ENCODE measurements at places on chromosomes 7 and 10.

- no peak for DNase-seq
These were observed 66.2 kb downstream of the FAM241B start for GRCh38 chr10:69696073-69696731.

- DNase-seq, result no peak
These were observed 2.8 kb upstream of the RGS10 start for GRCh38 chr10:119545310-119545709.

GRCh38 chr7:51732116-51732515 lies 415.5 kb upstream of the COBL start:
- no peak for DNase-seq

GRCh38 chr10:128694168-128694850 lies 568.1 kb upstream of the MKI67 start:
- DNase-seq, result no peak

DNA sequence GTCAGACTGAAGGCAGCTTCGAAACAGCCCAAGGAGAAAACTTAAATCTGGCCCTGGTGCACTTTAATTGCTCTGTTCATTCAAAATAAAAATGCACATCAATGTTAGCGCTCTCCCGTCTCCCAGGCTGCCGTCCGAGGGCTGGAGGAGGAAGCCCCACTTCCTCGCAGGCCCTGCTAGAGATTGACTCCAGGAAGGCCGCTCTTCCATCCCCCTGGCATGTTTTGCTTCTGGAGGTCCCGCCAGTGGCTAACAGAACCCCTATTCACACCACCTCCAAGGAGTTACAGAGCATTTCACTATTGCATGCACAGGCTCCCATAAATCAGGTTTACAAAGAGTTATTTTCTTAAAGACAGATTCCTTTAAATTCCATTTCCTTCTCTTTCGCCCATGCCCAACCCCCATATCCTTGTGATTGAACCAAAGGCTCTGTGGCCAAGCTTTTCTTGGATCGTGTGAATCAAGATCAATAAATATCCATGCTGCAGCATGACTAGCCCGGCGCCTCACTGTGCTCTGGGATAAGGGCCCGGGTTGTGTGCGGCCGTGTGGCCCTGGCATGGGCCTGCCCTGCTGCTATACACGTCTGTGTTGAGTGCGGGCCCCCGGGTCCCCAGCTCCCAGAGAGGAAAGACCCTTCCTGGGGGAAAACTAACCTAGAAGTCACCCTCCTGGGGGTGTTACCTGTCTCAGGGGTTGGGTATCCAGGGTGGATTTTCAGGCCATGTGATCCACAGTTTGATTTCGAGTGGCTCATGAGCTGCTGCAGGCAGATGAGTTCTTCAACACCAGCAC lies 118.7 kb upstream of the GDF10 start:
- no peak for DNase-seq

DNA sequence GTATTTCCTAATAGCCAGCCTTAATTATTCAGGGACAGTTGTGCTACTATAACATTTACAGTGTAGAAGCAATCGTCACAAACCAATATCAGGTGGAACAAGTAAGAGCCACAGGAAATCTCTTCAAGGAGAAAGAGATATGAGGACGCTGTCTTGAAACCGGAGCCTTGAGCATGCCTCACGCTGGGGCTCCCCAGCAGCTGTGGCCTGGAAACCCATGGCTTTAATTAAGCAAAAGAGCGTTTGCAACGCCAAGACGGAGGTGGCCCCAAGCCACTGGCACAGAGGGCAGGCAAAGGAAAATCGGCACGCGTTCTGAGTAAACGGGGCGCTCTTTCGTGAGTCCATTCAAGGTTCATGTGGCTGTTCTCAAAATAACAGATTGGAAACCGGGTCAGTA lies 84.4 kb downstream of the C10orf90 start:
- DNase-seq, result no peak

- DNase-seq, result no peak
These were observed at the start of gene FFAR4 for GRCh38 chr10:93566435-93567276. Gene FFAR4 (plus strand): TSS chr10:93566665. CDS start chr10:93566721, 56 bp downstream.

GRCh38 chr7:47685151-47685550 lies 103.2 kb upstream of the TNS3 start:
- no peak for DNase-seq

GRCh38 chr7:112965506-112965905 lies 121.1 kb downstream of the GPR85 start:
- DNase-seq, result no peak

DNA sequence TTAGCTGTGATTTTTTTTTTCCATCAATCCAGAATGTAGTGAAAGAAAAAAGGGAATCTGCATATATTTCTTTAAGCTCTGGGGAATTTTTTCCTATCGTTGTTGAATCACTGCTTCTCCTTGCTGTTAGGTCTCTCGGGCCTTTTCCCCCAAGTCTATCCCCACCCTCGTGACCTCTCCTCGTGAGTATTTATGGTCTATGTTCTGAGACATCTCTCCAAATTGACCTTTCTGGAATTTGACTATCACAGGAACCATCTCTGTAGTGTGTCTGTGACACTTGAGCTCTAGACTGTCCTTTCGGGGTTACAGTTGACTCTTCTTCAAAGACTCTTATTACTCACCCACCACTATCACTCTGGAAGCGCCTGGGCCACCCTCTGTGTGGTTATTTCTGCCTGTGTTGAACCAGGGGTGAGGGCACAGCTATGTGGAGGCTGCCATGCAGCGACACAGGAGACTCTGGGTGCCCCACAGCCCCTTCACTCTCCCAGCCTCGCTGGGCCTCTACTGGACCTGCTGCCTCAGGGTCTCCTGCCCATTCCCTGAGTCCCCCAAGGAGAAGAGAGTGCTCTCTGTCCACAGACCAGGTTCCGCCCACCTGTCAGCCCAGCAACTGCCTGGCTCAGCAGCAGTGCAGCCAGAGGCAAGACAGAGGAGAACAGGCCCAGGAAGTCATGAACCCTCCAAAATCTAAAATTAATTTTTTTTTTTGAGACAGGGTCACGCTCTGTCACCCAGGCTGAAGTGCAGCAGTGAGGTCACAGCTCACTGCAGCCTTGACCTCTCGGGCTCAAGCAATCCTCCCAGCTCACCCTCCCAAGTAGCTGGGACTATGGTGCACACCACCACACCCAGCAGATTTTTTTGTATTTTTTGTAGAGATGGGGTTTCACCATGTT lies 45.7 kb upstream of the PTPRN2 start:
- DNase-seq, result no peak

GRCh38 chr10:42490368-42490767 lies 148.0 kb downstream of the ZNF33B start:
- DNase-seq, result no peak

DNA sequence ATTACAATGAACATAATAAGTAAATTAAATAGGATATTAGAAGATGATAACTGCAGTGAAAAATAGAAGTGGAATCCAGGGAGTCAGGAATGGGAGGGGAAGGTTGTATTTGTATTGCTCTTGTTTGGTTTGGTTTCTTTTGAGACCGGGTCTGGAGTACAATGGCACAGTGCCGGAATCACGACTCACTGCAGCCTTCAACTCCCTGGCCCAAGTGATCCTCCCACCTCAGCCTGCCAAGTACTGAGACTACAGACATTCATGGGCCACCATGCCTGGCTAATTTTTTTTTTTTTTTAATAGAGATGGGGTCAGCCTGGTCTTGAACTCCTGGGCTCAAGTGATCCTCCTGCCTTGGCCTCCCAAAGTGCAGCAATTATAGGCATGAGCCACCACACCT lies 59.9 kb upstream of the LRRC4 start:
- DNase-seq, result no peak

- peak; percentile 88 for DNase-seq
These were observed at the start of gene INSIG1 for GRCh38 chr7:155297517-155298287. Gene INSIG1 (plus strand): TSS chr7:155297878. CDS start chr7:155298286, 408 bp downstream.

- no peak for DNase-seq
These were observed 748.7 kb downstream of the AUTS2 start for GRCh38 chr7:70346844-70347462.

Measured in NK-92 treated with Interleukin-12 subunit alpha and Interleukin-12 subunit beta, amount 100 ng/mL, for 24 hours (cell line).